ENCODE measurements at places on chromosomes 6 and 20.

DNA sequence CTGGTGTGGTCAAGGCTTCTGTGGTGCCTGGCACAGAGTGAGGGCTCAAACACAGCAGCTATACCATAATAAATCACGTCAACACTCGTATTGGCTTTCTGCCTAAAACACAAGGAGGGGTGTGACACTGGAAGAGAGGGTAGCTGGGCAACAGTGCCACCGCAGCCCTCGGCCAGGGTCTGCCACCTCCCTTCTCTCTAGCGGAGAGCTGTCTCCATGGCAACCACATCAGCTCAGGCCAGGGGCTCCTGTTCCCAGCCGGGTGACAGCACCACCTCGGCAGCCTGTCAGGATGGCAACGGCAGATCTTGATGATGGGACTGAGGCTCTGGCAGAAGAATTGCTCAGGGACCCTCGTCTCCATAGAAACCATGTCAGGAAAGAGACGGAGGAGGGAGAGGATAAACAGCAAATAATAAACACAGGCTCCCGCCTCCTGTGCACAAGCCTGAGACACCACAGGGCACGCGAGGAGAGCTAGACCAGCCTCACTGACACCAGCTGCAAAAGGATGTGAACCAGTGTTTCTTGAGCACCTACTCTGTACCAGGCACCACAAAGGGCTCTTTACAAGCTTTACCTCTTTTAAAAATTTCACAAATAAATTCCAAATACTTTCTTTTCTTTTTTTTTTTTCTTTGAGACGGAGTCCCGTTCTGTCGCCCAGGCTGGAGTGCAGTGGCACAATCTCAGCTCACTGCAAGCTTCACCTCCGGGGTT, 50.4 kb upstream of the TLDC2 start:
- no peak for DNase-seq

DNA sequence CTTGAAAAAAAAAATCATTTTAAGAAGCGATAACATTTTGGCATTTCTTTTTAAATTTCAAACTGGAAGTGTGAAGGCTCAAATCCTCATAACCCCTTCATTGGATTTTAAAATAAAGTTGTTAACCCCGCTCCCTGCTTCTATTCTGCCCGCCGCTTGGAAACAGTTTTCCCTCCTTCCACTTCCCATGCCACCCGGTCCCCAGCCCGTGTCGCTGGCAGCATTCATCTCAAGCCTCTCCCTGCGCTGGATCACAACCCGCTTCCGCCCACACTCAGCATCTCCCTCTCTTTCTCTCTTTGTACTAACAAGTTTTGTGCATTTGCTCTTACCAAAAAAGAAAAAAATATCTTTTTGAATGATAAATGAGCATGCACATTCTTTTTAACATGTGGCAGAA, 15.4 kb upstream of the PDE10A start:
- no peak for DNase-seq

DNA sequence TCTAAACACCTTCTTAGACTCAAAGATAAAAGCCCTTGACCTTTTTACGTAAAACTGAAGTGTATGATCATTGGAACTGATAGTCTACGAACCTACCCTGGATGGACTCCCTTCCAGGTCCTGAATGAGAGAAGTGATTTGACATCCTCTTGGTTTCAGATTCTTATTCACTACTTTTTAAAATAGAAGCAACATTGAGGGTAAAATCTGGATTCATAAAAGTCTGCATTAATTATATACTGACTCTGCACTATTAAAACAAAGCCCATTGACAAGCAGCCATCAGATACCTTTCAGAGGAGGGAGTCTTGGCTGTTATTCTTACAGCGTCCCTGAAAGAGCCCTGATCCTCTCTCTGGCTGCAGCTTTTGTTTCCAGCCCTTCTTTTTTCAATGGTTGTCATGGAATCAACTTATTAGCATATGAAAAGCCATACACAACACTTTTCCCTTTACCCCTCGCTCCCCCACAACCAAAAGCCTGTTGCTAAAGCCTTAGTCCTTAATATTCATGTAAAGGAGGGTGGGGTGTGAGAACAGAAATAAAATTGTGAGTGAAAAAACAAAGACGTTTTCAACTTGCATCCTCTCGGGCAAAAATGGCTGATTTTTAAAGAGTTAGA, 270.0 kb upstream of the MARCKS start:
- DNase-seq = no peak

DNA sequence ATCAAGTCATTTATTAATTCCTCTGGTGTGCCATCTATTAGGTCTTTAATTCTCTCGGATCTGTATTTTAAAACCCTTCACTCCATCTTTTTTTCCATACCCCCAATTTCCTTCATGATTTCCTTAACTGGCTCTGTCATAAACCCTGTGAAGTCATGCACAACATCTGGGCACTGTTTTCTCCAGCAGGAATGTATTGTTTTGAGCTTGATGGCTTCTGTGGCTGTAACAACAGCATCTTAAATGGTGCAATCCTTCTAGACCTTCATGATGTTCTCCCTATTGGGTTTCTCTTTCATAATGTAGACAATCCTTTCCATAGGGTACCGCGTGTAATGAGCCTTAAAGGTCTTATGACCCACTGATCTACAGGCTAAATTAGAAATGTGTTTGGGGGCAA, 29.0 kb downstream of the CDK19 start:
- no peak for DNase-seq

DNA sequence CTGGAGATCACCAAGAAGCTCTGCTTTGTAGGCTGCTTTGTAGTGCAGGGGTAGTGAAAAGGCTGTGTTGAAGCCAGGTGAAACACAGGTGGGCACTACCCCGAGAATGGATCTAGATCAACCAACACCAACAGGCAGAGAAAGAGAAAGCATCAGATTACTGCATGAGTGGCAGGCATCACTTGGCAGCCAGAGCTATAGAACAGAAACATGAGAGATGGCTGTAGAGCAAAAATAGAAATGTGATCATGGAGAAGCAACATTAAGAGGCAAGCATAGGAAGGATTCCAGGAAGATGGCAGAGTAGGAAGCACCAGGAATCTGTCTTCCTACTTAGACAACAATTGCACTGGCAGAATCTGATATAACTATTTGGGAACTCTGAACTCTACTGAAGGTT, 311.1 kb upstream of the TCF21 start:
- DNase-seq = no peak

- DNase-seq = no peak
These were observed 5.4 kb downstream of the TLDC2 start for GRCh38 chr20:36881331-36881730.

GRCh38 chr6:6688283-6688682, 99.8 kb downstream of the LY86 start:
- no peak for DNase-seq
